ENCODE measurements at places on chromosomes 3 and 15.

DNA sequence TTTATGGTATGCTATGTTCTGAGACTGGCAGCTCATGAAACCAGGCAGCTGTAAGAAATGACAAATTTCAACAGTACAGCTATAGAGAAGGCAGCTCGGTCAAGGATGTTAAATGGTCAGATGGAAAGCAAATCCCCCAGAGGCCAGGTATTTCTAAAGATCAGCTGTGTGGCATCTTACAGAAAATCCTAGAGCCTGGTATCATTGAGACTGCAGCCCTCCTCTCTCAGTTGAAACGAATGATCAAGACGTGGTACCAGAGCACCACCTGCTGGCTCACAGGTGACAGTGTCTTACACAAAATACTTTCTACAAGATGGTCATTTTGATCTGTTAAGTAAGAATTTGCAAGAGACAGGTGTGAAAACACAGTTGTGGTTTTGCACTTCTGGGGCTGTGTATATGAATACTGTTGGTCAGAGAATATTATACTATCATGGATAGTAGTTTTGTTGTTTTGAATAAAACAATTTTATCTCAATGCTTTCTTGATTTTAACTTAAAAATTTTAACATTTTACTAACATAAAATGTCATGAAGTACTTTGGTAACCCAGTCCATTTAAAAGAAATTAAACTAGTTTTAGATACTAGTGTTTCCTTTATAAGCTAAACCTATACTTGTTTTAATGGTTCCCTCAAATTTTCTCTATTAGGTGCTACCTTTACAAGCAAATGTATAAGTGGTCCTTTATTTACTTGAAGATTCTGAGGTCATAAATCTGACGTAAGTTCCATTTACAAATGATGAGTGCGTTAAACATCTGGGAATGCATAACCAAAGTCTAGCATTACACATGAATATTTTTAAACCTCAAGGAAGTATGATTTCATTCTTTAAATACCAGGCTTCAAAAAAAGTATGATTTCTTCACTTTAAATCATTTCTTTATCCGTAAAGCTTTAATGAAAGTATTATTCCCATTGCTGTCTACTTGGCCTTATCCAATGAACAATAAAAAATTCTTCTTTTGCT lies 121.8 kb downstream of the PDZRN3 start:
- peak; percentile 88 for DNase-seq

- no peak for DNase-seq
Measured at GRCh38 chr3:185693985-185694653, 108.0 kb downstream of the SENP2 start.

DNA sequence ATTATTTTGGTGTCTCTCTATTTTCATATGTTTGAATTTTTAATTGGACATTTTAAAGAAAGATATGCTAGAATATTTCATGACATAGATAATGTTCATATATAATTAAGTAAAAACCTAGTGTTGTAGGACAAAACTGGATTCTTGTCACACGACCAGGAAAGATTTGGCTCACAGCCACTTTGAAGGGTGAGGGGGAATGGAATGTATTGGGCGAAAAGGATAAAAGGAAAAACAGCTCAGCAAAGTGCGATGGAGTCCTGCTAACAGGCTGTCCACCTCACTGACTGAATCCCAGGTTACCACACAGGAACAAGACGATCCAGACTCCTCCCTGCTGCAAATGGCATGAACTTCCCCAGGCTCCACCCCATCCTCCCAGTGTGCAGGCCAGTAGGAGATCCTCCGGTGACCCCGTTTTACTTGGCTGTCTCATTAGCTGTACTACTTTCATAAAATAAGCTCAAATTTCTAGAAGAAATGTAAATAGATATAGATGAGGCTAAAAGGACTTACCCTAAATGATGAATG lies 186.2 kb downstream of the CD47 start:
- DNase-seq: peak; percentile 30

GRCh38 chr3:12467746-12468145 lies 16.5 kb upstream of the TSEN2 start:
- no peak for DNase-seq

DNA sequence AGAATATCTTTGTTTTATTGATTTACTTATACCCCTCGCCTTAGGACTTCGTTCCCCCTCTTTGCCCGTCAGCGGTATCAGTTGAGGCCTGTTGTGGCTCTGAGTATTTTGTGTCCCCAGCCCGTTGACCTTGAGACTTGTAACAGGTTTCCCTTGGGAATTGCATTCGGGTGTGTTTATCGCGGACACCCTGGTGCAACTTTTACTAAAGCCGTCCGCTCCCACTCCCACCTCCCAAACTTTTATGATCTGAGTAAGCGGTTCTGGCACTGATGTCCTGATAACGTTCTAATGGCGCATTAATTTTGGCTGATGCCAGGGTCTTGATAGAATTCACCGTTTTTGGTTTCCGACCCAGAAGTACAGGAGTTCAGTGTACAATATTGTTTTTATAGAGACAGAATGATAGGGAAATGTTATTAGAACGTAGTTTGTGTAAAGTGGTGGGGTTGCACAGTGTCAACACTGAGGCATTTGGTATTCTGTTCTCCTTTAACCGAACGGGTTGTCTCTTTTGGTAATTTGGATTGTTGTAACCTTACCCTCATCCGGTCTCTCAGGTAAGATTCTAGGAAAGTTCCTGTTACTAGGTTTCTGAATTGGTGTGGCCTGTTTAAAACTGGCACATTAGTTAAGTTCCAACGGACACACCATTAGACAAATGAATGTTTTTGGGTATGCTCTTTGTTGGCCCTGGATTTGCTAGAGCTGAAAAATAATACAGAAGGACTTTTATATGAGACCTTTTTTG lies 47.8 kb downstream of the OIP5 start:
- DNase-seq: peak; percentile 4

Data from head of caudate nucleus (tissue), 42 donors.